Naive thymus-derived CD4-positive, alpha-beta T cell (primary cell): ENCODE measurements at places on chromosomes 5 and 9.
A peak's percentile ranks its signal among the peaks of the same experiment; 100 is the strongest.

- no peak overlapping the region for H3K27ac ChIP-seq
- no peaks in the 10 kb centered on the region for H3K36me3 ChIP-seq
- H3K27me3 ChIP-seq: no peaks in the 10 kb centered on the region
- H3K4me1 ChIP-seq: peaks cover 4% of the 10 kb centered on the region
Observed at GRCh38 chr9:112006361-112007020, 109.9 kb downstream of the UGCG start.

DNA sequence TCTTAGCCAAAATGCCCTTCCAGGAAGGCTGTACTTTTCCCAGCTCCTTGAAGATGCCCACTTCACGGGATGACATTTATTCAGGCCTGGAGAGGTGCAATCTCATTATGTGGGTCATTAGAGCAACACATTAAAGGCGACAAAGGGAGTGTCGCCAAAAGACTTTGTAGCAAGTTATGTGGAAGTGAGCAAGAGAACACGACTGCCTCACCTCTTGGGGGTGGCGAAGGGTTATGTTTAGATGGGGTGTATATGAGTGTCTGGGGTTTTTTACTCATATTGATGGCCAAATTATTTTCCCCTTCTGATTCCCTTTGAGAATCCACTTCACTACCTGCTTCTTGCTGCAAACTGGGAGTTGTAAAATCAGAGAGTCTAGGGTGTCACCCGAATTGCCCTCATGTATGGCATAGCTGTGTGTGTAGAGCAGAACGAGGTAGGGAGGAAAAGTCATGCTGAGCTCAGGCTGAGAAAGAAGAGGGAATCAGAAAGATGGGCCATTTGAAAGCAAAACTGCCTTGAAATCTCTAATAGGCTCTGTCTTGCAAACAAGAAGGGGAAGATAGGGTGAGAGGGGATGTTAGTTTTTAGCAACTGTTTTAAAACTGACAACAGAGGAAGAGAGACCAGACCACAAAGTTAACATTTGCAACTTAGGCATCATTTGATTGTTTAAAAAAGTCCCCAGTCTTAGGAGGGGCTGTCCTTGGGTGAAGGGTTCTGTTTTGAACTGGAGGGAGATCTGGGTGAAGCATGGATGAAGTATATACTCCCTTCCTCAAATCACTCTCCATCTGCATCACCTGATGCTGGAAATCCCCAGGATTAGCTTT is 97.1 kb upstream of the IL12B start:
- no peak overlapping the region for H3K27ac ChIP-seq
- H3K4me3 ChIP-seq: no peak overlapping the region
- no peaks in the 10 kb centered on the region for H3K27me3 ChIP-seq
- H3K4me1 ChIP-seq: peaks cover 13% of the 10 kb centered on the region

DNA sequence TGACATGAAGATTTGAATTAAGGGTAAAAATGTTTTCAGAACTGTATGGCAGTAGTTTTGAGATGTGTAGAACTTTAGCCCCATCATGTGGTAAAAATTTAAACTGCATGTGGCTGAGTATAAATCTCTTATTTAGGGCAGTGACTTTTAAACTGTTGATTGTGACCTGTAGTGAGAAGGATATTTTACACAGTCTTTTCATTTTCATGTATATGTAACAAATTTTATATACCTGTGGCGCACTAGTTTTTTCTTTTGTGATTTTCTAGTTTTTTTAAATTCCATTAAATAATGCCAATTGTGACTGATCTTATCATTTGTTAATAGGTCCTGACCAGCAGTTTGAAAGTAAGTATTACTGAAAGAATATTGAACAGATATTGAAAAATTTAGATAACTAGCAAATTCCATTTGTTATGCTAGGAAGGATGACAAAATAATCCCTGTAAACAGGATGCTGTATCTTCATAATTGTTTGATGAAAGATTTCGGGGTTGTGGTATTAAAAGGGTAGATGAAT is 47.2 kb downstream of the GPBP1 start:
- DNase-seq: peak; percentile 65
- no peak overlapping the region for H3K27ac ChIP-seq

DNA sequence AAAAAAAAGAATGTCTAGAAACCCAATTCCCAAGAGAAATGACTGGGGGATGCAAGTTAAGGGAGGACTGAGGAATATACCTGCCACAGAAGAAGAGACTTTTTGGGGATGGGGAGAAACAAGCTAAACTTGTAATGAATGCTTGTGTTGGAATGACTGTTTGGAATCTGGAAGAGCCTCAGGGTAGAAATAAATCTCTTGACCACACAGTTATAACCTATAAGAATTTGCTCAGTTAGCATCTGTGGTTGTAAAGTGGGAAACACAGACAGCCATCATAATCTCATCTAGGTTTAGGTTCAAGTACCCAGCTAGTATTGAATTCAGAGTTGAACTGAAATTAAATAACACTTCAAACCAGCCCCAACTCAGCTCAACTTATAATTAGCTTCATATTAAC is 678.3 kb upstream of the CHD1 start:
- no peaks in the 10 kb centered on the region for H3K4me1 ChIP-seq
- H3K27ac ChIP-seq: no peak overlapping the region
- H3K36me3 ChIP-seq: no peaks in the 10 kb centered on the region
- H3K27me3 ChIP-seq: no peaks in the 10 kb centered on the region
- DNase-seq: no peak
- H3K4me3 ChIP-seq: no peak overlapping the region

- H3K36me3 ChIP-seq: no peaks in the 10 kb centered on the region
- no peaks in the 10 kb centered on the region for H3K27me3 ChIP-seq
- H3K4me1 ChIP-seq: no peaks in the 10 kb centered on the region
- H3K27ac ChIP-seq: no peak overlapping the region
- no peak for DNase-seq
Observed at GRCh38 chr5:56244627-56245026, 11.5 kb upstream of the ANKRD55 start.

GRCh38 chr5:73117088-73117740 is 3.2 kb upstream of the TMEM171 start:
- H3K4me3 ChIP-seq: no peak overlapping the region
- no peaks in the 10 kb centered on the region for H3K4me1 ChIP-seq
- H3K36me3 ChIP-seq: no peaks in the 10 kb centered on the region
- no peak overlapping the region for H3K27ac ChIP-seq
- H3K27me3 ChIP-seq: no peaks in the 10 kb centered on the region

GRCh38 chr9:38205279-38205678 is 136.3 kb upstream of the SHB start:
- H3K36me3 ChIP-seq: no peaks in the 10 kb centered on the region
- no peak overlapping the region for H3K27ac ChIP-seq
- H3K4me3 ChIP-seq: no peak overlapping the region
- H3K27me3 ChIP-seq: no peaks in the 10 kb centered on the region
- no peak for DNase-seq

DNA sequence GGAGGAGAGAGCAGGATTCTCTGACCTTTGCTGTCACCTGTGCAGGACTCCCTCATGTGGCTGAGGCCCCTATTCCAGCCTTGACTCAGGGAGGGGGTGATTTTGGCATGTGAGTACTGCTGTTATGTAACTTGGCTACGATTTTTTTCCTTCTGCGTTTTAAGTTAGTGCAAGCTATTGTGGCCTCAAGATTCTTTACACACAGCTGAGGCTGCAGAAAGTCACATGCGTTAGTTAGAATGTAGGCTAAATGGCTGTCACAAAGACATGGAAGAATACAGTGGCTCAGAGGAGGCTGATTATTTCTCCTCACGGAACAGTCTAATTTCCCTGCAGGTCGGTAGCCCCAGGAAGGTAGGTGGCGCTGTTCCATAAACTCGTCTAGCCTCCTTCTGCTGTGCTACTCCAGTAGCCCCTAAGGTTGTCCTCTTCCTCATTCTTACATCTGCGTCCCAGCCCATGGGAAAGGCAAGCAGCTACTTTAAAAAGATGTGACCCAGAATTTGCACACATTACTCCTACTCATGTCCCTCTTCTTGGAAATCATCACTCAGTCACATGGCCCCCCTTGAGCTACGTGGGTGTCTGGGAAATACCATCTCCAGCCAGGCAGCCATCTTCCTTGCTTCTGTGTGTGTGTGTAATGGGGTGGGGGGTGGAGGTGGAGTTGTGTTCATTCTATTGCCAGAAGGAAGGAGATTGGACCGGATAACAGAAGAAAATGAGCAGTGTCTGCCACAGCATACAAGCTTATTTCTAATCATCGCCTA is 486.6 kb downstream of the CCDC171 start:
- H3K27ac ChIP-seq: no peak overlapping the region
- DNase-seq: no peak
- no peak overlapping the region for H3K4me3 ChIP-seq
- no peaks in the 10 kb centered on the region for H3K36me3 ChIP-seq

DNA sequence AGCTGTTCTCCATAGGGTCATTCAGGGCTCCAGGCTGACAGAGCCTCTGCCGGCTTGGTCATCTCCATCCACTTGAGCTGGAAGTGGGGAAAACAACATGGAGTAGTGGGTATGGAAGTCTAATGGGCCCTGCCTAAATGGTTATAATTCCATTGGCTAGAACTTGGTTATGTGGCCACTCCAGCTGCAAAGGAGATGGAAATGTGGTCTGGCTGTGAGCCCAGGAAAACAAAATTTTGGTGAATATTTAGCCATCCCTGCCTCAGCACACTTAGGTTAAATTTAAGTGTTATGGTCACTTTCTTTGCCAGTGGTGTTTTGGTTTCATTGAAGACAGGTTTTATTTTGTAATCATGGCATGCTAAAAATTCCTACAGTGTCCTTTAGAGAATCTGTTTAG is 112.3 kb downstream of the SMARCA2 start:
- no peaks in the 10 kb centered on the region for H3K27me3 ChIP-seq
- no peak for DNase-seq
- no peak overlapping the region for H3K4me3 ChIP-seq
- H3K27ac ChIP-seq: no peak overlapping the region
- H3K36me3 ChIP-seq: peaks cover 57% of the 10 kb centered on the region

DNA sequence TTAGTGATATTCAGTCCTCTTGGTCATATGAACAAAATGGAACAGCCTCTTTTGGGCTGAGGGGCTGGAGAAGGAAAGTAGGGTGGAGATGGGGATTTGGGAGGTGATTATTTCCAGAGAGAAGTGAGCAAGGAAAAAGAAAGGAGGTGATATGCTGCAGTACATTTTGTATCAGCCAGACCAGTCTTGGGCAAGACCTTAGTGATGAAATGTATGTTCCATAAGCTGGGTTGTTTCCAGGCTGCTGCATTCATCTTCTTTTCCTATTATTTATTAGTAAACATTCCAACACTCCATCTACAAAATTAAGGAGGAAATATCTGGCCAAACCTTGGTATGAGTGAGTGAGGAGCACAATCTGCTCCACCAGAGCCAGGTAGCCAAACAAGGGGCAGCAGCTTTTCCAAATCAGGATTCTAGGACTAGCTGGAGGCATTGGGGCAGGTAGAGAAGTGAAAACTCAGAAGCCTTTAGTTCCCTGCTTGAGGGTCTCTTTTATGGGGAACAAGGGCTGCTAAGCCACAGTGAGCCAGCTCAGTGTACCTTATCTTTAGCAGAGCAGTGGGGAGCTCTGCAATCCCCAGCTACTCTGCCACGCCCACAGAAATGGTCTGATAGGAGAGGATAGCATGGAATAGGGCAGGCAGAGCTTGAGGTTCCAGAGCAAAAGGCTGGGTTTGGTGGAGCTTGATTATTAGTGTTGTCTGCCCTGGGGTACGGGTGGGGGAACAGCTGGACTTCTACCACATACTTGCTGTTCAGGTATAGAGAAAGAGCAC is 19.5 kb downstream of the RAD1 start:
- no peak overlapping the region for H3K4me3 ChIP-seq
- H3K4me1 ChIP-seq: no peaks in the 10 kb centered on the region
- H3K27me3 ChIP-seq: no peaks in the 10 kb centered on the region
- no peaks in the 10 kb centered on the region for H3K36me3 ChIP-seq
- DNase-seq: no peak

DNA sequence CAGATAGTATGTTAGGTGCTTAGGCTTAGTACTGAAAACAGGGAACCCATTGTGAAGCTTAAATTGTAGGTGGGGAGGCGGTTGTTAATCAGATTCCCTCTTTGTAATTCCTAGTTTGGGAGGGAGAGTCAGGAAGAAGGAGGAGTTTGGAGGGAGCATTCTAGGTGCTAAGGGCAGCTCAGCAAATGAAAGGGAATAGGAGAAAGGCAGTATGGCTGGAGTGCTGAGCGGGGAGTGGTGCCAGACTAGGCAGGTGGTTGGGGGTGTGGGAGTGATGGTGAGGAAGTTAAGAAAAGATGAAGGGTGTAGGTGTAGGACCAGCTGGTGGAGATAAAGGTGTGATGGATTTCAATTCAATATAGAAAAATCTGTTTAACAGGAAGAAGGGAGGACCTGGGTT is 11.1 kb upstream of the GARNL3 start:
- DNase-seq: no peak
- no peaks in the 10 kb centered on the region for H3K27me3 ChIP-seq
- no peak overlapping the region for H3K27ac ChIP-seq

- no peaks in the 10 kb centered on the region for H3K36me3 ChIP-seq
- no peaks in the 10 kb centered on the region for H3K27me3 ChIP-seq
- no peak overlapping the region for H3K27ac ChIP-seq
- DNase-seq: no peak
- peaks cover 14% of the 10 kb centered on the region for H3K4me1 ChIP-seq
- no peak overlapping the region for H3K4me3 ChIP-seq
Observed at GRCh38 chr5:372556-372995, 51.1 kb downstream of the AHRR start.

- H3K4me3 ChIP-seq: no peak overlapping the region
- no peaks in the 10 kb centered on the region for H3K27me3 ChIP-seq
- no peak for DNase-seq
Observed at GRCh38 chr5:73027361-73027760, 71.5 kb downstream of the FCHO2 start.

DNA sequence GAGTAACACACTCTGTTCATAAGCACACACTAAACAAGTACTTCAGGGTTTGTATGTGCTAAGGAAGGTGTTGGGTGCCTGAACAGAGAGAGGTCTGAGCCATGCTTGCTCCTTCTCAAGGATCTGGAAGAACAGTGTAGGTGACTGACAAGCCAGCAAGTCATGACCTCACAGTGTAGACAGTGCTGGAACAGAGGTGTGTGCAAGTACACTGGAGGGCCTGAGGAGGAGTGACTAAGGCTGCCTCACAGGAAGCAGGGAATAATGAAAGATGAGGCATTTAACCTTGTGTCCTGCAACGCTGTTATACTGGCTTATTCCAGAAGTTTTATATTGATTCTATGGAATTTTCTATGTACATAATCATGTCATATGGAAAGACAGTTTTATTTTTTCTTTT is 83.9 kb downstream of the TMEM174 start:
- no peak overlapping the region for H3K27ac ChIP-seq
- H3K4me3 ChIP-seq: no peak overlapping the region
- no peaks in the 10 kb centered on the region for H3K36me3 ChIP-seq

GRCh38 chr5:67100301-67100700 is 96.3 kb downstream of the CD180 start:
- no peak overlapping the region for H3K4me3 ChIP-seq
- peaks cover 50% of the 10 kb centered on the region for H3K36me3 ChIP-seq
- H3K27me3 ChIP-seq: no peaks in the 10 kb centered on the region
